Heart left ventricle (tissue), 16 donors: ENCODE measurements at places on chromosomes 6 and 20. TPM values are rescaled to one million over a fixed set of nuclear protein-coding genes. Genes with fewer than 3 reads are reported as not detected.

DNA sequence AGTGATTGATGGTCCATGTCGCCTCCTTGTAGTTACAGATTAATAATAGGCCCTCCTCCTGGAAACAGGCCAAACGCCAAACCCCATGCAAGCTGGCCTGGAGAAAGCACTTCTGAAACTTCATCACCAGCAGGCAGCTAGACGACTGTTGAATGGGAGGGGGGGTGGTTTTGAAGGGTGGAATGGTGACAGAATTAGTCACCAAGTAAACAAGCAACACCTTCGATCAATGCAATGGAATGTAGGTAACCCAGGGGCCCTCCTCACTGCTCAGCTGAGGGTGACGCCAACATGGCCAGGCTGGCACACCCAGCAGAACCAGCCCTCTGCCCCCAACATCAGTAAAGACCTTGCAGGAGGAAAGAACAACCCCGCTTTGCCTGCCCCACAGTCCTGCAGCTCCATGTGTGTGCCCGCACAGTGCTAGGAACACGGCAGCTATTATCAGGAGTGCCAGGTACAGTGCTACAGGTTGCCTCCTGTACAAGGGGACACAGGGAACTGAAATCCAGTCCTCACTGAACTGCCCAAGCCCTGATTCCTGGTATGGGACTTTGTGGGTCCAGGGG lies 2.7 kb downstream of the BCAS1 start:
- no peaks in the 10 kb centered on the region for H3K27me3 ChIP-seq
- H3K4me3 ChIP-seq, result no peak overlapping the region
- no peak for DNase-seq
- no peak overlapping the region for H3K27ac ChIP-seq
- no peaks in the 10 kb centered on the region for H3K4me1 ChIP-seq

DNA sequence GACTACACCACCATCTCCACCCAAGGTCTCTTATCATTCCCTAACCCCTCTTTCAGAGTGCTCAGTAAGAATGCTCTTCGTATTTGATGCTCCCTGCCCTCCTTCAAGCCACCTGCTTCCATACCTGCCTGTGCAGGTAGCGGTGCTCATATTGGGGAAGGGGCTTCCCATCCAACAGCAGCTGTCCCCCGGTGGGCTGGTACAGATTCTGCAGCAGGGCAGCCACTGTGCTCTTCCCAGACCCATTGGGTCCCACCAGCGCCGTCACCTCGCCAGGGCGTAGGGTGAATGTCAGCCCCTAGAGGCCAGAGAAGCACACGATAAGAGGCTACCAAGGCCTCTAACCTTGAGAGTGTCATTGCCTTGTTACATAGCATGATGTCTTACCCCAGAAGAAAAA lies 3.9 kb upstream of the PSMB8 start:
- H3K27me3 ChIP-seq, result no peaks in the 10 kb centered on the region
- no peaks in the 10 kb centered on the region for H3K36me3 ChIP-seq
- no peak overlapping the region for H3K4me3 ChIP-seq

ROMO1 gene
- 174 TPM for total RNA-seq

- peaks cover 10% of the 10 kb centered on the region for H3K4me1 ChIP-seq
- DNase-seq, result no peak
- H3K36me3 ChIP-seq, result no peaks in the 10 kb centered on the region
- H3K4me3 ChIP-seq, result no peak overlapping the region
- H3K27me3 ChIP-seq, result peaks cover 33% of the 10 kb centered on the region
- no peak overlapping the region for H3K27ac ChIP-seq
Observed at GRCh38 chr20:43191946-43192863, 2.5 kb upstream of the PTPRT start.

GRCh38 chr6:73704260-73704659 lies 8.3 kb downstream of the CD109 start:
- H3K4me1 ChIP-seq, result no peaks in the 10 kb centered on the region
- no peak for DNase-seq
- H3K27me3 ChIP-seq, result no peaks in the 10 kb centered on the region
- H3K36me3 ChIP-seq, result no peaks in the 10 kb centered on the region

SLC22A16 gene
- total RNA-seq, result not detected

GRCh38 chr6:45112711-45113110 lies 215.4 kb upstream of the RUNX2 start:
- no peaks in the 10 kb centered on the region for H3K27me3 ChIP-seq
- H3K27ac ChIP-seq, result no peak overlapping the region
- H3K4me1 ChIP-seq, result peaks cover 6% of the 10 kb centered on the region
- H3K4me3 ChIP-seq, result no peak overlapping the region
- DNase-seq, result no peak
- no peaks in the 10 kb centered on the region for H3K36me3 ChIP-seq

OPRL1 gene
- 0.54 TPM for total RNA-seq

DNA sequence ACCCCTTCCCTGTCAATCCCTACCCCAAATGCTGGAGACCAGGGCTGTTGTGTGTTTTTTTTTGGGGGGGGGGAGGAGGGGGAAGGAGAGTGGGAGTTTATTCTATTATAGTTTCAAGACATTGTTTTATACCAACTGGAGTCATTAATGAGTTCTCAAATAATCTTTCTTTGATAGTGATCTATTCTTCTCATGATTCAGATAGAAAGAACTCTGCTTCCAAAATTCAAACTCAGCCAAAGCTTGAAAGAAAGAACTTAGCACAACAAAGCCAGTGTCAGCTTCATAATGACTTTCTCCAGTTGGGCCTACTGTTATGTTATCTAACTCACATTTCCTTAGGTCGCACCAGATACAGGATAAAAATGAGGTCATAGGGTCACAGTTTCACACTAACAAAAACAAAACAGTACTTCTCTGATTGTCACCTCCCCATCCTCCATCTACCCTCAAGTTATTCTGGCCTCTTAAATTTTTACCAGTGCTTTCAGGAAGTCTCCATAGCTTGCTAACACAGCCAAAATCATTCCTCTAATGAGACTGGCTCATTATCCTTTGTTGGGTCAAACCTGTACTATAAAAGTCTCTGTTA lies 19.0 kb upstream of the MAP3K7 start:
- no peaks in the 10 kb centered on the region for H3K4me1 ChIP-seq
- H3K4me3 ChIP-seq, result no peak overlapping the region
- no peak for DNase-seq
- H3K36me3 ChIP-seq, result no peaks in the 10 kb centered on the region
- H3K27me3 ChIP-seq, result peaks cover 13% of the 10 kb centered on the region
- H3K27ac ChIP-seq, result no peak overlapping the region

DNA sequence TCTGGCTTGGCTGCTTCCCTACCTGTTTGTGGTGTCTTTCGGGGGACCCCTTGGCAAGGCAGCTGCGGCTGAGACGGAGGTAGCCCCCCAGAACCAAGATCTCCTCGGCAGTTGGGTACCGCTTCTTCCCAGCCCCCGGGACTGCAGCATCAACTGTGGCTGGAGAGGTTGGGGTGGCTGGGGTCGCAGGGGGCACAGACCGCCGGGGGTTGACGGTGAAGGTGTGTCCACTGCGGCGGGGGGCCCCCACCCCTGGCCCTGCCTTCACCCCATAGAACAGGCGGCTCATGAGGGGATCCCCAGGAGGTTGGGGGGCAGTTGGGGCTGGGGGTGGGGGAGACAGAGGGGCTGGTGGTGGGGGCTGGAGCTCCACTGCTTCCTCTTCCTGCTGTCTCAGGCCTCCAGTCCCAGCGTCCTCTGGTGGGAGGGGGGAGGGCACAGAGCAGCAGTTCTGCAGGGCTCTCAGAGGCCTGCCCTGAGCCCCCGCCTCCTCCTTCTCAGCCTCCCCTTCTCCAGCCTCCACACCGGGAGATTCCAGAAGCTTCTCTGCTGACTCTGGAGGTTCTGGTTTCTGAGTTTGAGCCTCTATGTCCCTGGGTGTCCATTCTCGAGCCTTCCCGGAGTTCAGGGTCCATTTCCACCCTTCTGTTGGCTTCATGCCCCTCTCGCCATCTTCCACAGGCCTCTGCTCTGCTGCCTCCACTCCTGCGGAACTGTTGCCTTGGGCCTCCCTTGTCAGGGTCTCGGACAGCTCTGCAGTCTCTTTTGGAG lies 1.9 kb downstream of the PPP1R18 start:
- H3K27ac ChIP-seq, result peak overlapping the region; percentile 97
- no peaks in the 10 kb centered on the region for H3K27me3 ChIP-seq
- DNase-seq, result peak; percentile 74
- peaks cover 6% of the 10 kb centered on the region for H3K36me3 ChIP-seq
- peak overlapping the region; percentile 64 for H3K4me3 ChIP-seq

DNA sequence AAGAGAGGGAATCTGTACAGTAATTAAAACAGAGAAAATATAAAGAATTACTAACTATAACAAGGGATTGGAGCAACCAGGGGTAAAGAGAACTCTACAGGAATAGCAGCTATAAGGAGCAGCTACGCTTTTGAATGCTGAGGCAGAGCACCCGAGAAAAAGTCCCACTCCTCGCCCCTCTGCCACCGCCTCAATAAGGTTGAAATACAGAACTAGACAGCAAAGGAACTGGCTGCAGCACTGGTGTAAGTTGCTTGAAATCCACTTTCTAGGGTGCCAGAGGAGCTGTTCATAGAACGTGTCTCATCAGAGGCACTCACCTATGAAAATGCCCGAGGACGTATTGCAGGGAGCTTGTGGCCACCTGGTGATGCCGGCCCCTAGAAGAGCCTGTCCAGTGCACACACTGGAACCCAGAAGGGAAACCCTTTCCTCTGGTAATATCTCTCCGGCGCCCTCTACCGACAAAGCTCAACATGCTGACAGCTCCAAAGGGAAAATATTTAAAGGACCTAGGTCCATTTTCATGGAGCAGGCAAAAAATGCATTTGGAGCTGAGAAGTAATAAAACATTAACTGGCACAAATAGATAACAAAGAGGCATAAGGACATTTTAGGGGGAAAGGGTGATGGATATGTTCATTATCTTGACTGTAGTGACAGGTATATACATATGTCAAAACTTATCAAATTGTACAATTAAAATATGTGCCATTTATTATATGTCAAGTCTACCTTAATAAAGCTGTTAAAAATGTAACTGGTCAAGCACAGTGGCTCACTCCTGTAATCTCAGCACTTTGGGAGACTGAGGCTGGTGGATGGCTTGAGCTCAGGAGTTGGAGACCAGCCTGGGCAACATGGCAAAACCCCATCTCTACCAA lies 137.4 kb upstream of the HDAC2 start:
- no peak overlapping the region for H3K27ac ChIP-seq
- H3K27me3 ChIP-seq, result no peaks in the 10 kb centered on the region
- H3K36me3 ChIP-seq, result no peaks in the 10 kb centered on the region

DNA sequence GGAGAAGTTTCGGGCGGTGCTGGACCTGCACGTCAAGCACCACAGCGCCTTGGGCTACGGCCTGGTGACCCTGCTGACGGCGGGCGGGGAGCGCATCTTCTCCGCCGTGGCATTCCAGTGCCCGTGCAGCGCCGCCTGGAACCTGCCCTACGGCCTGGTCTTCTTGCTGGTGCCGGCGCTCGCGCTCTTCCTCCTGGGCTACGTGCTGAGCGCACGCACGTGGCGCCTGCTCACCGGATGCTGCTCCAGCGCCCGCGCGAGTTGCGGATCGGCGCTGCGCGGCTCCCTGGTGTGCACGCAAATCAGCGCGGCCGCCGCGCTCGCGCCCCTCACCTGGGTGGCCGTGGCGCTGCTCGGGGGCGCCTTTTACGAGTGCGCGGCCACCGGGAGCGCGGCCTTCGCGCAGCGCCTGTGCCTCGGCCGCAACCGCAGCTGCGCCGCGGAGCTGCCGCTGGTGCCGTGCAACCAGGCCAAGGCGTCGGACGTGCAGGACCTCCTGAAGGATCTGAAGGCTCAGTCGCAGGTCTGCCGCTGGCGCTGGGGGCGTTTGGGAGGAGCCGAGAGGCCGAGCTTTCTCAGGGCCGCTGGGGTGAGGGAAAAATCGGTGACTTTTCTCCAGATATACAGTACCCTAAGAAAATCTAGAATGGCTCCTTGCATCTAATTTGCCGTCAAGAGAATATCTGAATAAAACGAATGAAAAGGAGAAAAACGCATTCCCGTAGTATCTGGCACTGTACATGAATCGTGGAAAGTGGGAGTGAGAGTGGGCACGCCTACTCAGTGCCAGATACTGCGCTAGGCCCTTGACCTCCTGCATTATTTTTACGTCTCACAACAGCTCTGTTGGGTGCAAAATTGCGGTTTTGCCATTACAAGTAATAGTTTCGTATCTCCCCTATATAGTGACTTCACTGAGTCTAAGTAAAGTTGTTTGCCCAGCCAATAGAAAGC lies 1.0 kb downstream of the CALHM6 start:
- no peaks in the 10 kb centered on the region for H3K36me3 ChIP-seq
- peak; percentile 32 for DNase-seq
- H3K4me1 ChIP-seq, result no peaks in the 10 kb centered on the region
- H3K27ac ChIP-seq, result peak overlapping the region; percentile 92
- no peaks in the 10 kb centered on the region for H3K27me3 ChIP-seq
- peak overlapping the region; percentile 22 for H3K4me3 ChIP-seq

GRCh38 chr6:169395080-169395805 lies 141.6 kb upstream of the THBS2 start:
- no peak for DNase-seq
- H3K27ac ChIP-seq, result no peak overlapping the region
- no peaks in the 10 kb centered on the region for H3K36me3 ChIP-seq
- no peaks in the 10 kb centered on the region for H3K4me1 ChIP-seq
- no peaks in the 10 kb centered on the region for H3K27me3 ChIP-seq
- no peak overlapping the region for H3K4me3 ChIP-seq

FAM162B gene
- total RNA-seq, result 3.4 TPM

- H3K27ac ChIP-seq, result no peak overlapping the region
- H3K4me1 ChIP-seq, result no peaks in the 10 kb centered on the region
- H3K4me3 ChIP-seq, result no peak overlapping the region
- H3K27me3 ChIP-seq, result peaks cover 2% of the 10 kb centered on the region
- no peaks in the 10 kb centered on the region for H3K36me3 ChIP-seq
Observed at GRCh38 chr6:167157414-167157813, 366 bp downstream of the GPR31 start.

- no peak overlapping the region for H3K4me3 ChIP-seq
- no peak overlapping the region for H3K27ac ChIP-seq
- DNase-seq, result no peak
Observed at GRCh38 chr6:110188791-110189190, 8.6 kb downstream of the CDC40 start.

- H3K36me3 ChIP-seq, result no peaks in the 10 kb centered on the region
- peak overlapping the region; percentile 78 for H3K27ac ChIP-seq
- H3K27me3 ChIP-seq, result no peaks in the 10 kb centered on the region
Observed at GRCh38 chr6:12957321-12958051, 240.9 kb downstream of the PHACTR1 start.

SCGN gene
- 5.9 TPM for total RNA-seq

GRCh38 chr6:116073765-116074440 lies 13.2 kb upstream of the FRK start:
- no peaks in the 10 kb centered on the region for H3K27me3 ChIP-seq
- no peak overlapping the region for H3K27ac ChIP-seq
- H3K4me1 ChIP-seq, result no peaks in the 10 kb centered on the region
- no peaks in the 10 kb centered on the region for H3K36me3 ChIP-seq
- DNase-seq, result no peak

GRCh38 chr6:38179794-38180430 lies 360.4 kb downstream of the ZFAND3 start:
- H3K36me3 ChIP-seq, result no peaks in the 10 kb centered on the region
- no peak overlapping the region for H3K4me3 ChIP-seq
- DNase-seq, result no peak

GRCh38 chr6:125957845-125958244 lies 1.3 kb downstream of the HINT3 start:
- no peaks in the 10 kb centered on the region for H3K36me3 ChIP-seq
- H3K27me3 ChIP-seq, result no peaks in the 10 kb centered on the region
- DNase-seq, result no peak
